ENCODE measurements at places on chromosomes 2 and 18. TPM values are rescaled to one million over a fixed set of nuclear protein-coding genes. Genes with fewer than 3 reads are reported as not detected.

DNA sequence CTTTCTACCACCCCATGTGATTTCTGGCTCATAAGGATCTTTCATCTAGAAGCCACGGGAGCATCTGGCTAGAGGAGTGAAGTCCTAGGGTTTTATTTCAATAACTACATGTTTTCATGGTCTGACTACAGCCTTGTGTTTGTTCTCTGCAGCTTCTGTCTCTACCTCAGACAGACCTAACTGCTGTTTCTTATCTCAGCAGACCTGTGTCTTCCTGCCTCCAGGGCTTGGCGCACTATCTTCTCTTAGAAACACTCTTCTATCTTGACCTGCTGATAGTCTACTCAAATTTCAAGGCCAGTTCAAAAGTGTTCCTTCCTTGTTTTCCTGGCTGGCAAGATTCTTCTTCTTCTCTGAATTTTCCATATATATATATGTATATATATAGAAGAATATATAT lies 11.0 kb upstream of the TRIB2 start:
- no peak for DNase-seq

CTNNA2 gene
- 1.4 TPM for total RNA-seq

- no peak for DNase-seq
These were observed 108.0 kb downstream of the DPP4 start for GRCh38 chr2:161965994-161966393.

RBBP8 gene
- total RNA-seq = 14.8 TPM

RRM2 gene
- total RNA-seq = not detected

DNA sequence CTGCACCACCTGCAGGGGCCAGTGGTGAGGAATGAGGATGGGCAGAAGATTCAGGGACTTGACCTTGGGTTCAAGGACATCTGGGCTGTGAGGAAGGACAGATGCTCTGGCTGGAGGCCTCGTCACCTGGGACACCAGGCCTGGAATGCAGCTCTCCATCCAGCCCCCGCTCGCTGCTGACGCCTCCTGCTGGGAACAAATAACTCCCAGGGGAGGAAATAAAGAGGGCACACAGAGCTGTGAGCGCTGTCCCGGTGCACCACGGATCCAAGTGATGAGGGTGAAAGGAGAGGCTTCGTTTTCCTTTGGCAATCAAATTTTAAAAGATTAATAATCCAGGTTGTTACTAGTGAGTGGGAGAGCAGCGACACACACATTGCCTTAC lies 368.0 kb upstream of the MYT1L start:
- no peak for DNase-seq

- DNase-seq = no peak
These were observed 25.1 kb downstream of the MARCHF7 start for GRCh38 chr2:159737292-159737916.

REG3A gene
- not detected for total RNA-seq

ZNF396 gene
- total RNA-seq = 0.83 TPM

- no peak for DNase-seq
These were observed 115.9 kb downstream of the SH3RF3 start for GRCh38 chr2:109244750-109245382.

GPR155 gene
- 5.4 TPM for total RNA-seq

REG3G gene
- 0.48 TPM for total RNA-seq

GRCh38 chr18:61882296-61883004 lies 10.4 kb downstream of the RNF152 start:
- no peak for DNase-seq

CCDC68 gene
- total RNA-seq = 12.1 TPM

DNA sequence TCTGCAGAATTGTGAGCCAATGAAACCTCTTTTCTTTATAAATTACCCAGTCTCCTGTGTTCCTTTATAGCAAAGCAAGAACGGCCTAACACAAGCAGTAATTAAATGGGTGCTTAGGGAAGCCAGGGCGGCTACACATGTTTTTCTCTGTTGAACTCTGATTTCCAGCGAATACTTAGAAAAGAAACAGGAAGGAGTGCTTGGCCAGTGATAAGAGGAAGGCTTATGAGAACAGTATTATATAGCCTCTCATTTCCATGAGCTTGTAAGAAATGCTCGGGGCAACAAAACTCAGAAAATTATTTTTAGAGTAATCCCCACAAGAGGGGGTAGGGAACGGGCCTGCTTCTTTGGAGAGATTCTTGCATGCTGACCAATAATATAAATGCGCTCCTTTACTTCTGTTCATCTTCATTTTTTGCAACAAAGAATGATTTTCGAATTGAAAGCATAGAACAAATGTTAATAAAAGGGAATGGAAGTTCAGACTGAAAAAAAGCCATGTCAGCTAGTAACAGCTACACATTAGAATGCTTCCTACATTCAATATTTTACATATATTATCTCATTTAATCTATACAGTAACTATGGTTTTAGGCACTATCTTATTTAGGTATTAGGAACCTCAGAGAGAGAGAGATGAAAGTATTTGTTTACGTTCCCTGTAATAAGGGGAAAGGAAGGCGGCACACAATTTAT lies 49.7 kb upstream of the CCDC85A start:
- DNase-seq = no peak

RFTN2 gene
- total RNA-seq = 9.7 TPM

ALK gene
- total RNA-seq = not detected

GRCh38 chr18:30405038-30405437 lies 637.5 kb downstream of the DSC3 start:
- DNase-seq = no peak

All from ovary (tissue), 10 donors.